ENCODE measurements at places on chromosomes 11 and 22. TPM values are rescaled to one million over a fixed set of nuclear protein-coding genes. Genes with fewer than 3 reads are reported as not detected.

Gene RASD2
- 9.4 TPM for total RNA-seq

Gene MMP8
- not detected for total RNA-seq

Gene RANBP1
- 32.7 TPM for total RNA-seq

Gene ACR
- 0.43 TPM for total RNA-seq

Gene DRD2
- not detected for total RNA-seq

Gene OR8D4
- not detected for total RNA-seq

Gene GLYAT
- total RNA-seq: 0.22 TPM

Gene FREY1
- not detected for total RNA-seq

Gene TMPRSS5
- total RNA-seq: 1.3 TPM

Gene DDTL
- 1.7 TPM for total RNA-seq

Gene OR52A1
- not detected for total RNA-seq

Gene BIK
- not detected for total RNA-seq

Gene TEX54
- not detected for total RNA-seq

Gene BTG4
- not detected for total RNA-seq

Gene LUZP2
- not detected for total RNA-seq

Gene CHORDC1
- total RNA-seq: 37.9 TPM

Gene OR51D1
- total RNA-seq: not detected

Gene RRP7A
- 14.3 TPM for total RNA-seq

Gene CEP126
- 1.2 TPM for total RNA-seq

Gene PPFIBP2
- 26.5 TPM for total RNA-seq

Gene HTR3A
- not detected for total RNA-seq
